ENCODE measurements at places on chromosomes 12 and 14. TPM values are rescaled to one million over a fixed set of nuclear protein-coding genes. Genes with fewer than 3 reads are reported as not detected.

The CCDC85C gene
- total RNA-seq, result 7.7 TPM

The RD3L gene
- not detected for total RNA-seq

The PPP1R13B gene
- total RNA-seq, result 7.3 TPM

The SERPINA9 gene
- 0.28 TPM for total RNA-seq

The ASPG gene
- not detected for total RNA-seq

The CARMIL3 gene
- not detected for total RNA-seq

The LRIG3 gene
- total RNA-seq, result 18.3 TPM

The GUCY2C gene
- total RNA-seq, result not detected

The AHNAK2 gene
- 33.0 TPM for total RNA-seq
